CD8-positive, alpha-beta memory T cell (primary cell): ENCODE measurements at places on chromosomes 3 and 15. TPM values are rescaled to one million over a fixed set of nuclear protein-coding genes. Genes with fewer than 3 reads are reported as not detected.
A peak's percentile ranks its signal among the peaks of the same experiment; 100 is the strongest.

DNA sequence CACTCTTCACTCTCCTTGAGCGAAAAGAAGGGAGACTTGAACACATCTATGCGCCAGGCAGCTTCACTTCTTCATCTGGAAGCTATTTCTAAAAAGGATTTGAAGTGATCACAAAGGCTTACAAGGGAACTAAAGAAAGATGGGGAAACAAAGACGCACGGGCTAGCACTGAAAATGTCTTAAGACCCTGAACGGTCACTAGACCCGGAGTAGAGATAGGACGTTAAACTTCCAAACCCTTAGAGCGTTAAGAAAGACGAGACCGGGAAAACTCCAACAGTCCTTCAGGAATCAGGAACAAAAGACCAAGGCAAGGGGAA, 47.5 kb upstream of the EPHB3 start:
- H3K36me3 ChIP-seq = no peaks in the 10 kb centered on the region
- H3K27me3 ChIP-seq = peaks cover 14% of the 10 kb centered on the region
- no peak overlapping the region for H3K4me3 ChIP-seq
- DNase-seq = no peak
- no peak overlapping the region for H3K27ac ChIP-seq

DNA sequence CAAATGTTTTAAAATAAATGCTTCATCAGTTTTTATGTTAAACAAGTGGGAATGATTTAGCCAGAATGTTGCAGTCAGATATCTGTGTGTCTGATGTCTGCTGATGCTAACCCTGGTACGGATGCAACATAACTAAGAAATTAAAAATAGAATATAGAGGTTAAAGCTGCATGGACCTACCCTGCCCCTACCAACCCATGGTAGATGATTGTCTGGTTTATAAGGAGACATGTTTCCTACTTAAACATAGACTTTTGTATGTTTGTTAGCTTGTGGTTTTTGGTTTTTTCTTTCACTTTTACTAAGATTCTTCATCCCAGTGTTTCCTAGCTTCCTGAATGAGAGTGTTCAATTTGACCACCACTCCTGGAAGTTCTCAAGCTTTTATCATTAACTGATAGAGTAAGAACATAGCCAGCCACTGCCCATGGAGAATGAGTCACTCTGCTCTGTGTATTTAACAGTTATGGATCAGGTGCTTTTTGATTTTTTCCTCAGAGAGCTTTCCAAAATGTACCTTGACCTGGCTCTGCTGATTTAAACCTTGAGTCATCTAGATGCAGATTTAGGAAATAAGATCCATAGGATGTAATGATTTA, 70.7 kb upstream of the VEPH1 start:
- H3K27ac ChIP-seq = no peak overlapping the region
- H3K4me1 ChIP-seq = no peaks in the 10 kb centered on the region

- H3K27me3 ChIP-seq = no peaks in the 10 kb centered on the region
- no peaks in the 10 kb centered on the region for H3K36me3 ChIP-seq
- DNase-seq = no peak
Measured at GRCh38 chr3:173902871-173903270, 505.3 kb downstream of the NLGN1 start.

DNA sequence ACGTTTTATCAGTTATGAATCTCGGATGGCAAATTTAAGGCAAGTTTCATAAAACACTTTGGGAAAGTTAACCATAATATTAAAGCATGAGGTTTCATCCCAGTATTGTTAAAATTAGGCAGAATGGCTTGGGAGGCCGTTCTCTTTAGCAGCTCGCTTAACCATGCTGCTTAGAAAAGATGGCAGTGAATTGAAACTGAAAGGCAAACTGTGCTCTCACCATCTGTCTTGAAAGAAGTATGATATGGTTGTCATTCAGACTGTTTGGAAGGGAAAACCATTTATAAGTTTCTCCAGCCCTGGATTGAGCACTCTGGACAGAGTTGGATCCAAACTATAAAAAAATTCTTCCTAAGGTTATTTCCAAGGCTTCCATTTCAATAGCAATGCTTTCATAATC, 332.3 kb upstream of the SUCLG2 start:
- no peak overlapping the region for H3K4me3 ChIP-seq
- no peaks in the 10 kb centered on the region for H3K36me3 ChIP-seq
- H3K27ac ChIP-seq = no peak overlapping the region
- H3K4me1 ChIP-seq = no peaks in the 10 kb centered on the region
- H3K27me3 ChIP-seq = no peaks in the 10 kb centered on the region

DNA sequence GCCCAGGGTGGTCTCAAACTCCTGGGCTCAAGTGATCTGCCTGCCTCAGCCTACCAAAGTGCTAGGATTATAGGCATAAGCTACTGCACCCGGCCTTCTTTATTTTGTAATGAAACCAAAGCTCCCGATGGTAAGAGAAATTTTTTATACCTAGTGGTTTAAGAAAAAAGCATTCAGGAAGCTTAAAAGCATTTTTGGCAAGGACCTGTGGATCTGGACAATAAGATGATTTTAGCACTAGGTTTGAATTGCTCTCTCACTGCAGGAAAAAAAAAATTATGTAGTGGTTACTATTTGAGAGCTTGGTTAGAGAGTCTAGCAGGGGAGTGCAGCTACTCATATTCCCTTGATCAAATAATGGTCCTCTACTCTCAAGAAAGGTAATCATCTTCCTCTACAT, 64.9 kb upstream of the PIK3R4 start:
- no peak overlapping the region for H3K4me3 ChIP-seq
- no peaks in the 10 kb centered on the region for H3K36me3 ChIP-seq
- H3K27me3 ChIP-seq = no peaks in the 10 kb centered on the region
- no peak for DNase-seq
- no peak overlapping the region for H3K27ac ChIP-seq

GRCh38 chr3:42190701-42191442, 75.1 kb downstream of the CCK start:
- H3K36me3 ChIP-seq = peaks cover 22% of the 10 kb centered on the region
- no peak overlapping the region for H3K4me3 ChIP-seq
- no peak overlapping the region for H3K27ac ChIP-seq
- H3K4me1 ChIP-seq = no peaks in the 10 kb centered on the region

DNA sequence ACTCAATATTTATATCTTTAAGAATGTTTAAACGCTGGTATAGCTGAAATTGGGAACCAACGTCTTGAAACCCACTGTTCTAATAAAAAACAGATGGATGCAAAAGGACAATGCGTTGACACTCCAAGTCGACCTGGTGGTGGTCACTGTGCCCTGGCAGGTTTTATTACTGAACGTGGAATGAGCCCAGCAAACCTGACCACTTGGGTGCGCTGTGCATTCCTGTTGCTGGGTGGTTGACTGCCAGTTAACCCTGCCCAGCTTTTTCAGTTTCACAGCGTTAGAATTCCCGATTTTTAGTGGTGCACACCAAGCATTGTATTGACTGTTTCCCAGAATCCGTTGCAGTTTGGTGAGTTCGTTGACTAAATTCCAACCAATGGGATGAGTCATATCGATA, 384.4 kb downstream of the OCA2 start:
- H3K27me3 ChIP-seq = no peaks in the 10 kb centered on the region
- H3K4me3 ChIP-seq = no peak overlapping the region
- DNase-seq = no peak
- no peak overlapping the region for H3K27ac ChIP-seq
- no peaks in the 10 kb centered on the region for H3K36me3 ChIP-seq
- H3K4me1 ChIP-seq = no peaks in the 10 kb centered on the region

FBXO40 gene
- not detected for total RNA-seq

GOLGA8M gene
- 0.53 TPM for total RNA-seq

DNA sequence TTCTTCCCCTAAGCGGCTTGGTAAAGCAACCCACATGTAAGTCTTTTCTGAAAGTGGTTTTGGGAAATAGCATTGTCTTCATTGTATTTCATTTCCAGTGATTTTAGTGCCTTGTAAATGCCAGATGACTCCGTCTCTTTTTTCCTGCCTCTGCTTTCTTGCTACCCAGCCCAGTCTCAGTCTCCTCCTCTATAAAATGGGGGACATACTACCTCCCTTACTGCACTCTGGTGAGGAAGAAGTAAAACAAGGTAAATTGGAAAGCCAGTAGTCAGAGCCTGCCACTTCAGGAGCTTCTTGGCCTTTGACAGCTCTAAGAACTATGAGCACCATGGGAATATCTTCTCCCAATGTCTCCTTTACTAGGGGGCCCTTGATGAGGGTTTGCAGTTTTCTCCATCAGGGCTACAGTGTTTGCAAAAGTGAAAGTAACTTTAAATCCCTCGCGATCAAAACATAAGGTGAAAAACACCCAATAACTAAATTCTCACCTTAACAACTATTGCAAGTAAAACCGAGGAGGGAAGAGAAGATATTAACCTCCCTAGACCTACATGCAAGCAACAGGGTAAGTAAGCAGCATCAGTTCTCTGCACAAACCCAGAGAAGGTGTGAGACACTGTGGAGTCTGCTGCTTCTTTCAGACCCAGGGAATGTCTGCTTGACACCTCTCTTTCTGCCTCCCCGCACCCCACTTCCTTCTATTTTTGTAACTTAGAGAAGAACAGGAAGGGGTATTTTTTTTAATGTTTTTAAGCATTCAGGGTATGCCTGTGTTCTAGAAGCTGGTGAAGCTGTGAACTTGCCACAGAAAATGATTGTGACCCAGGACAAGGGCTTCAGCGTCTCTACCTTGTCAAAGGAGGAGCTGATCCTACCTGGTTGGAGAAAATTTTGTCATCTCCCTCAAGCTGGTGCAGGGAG, 159.1 kb upstream of the EOMES start:
- H3K4me1 ChIP-seq = peaks cover 65% of the 10 kb centered on the region
- H3K27ac ChIP-seq = no peak overlapping the region
- peak; percentile 74 for DNase-seq
- peak overlapping the region; percentile 63 for H3K4me3 ChIP-seq

DNA sequence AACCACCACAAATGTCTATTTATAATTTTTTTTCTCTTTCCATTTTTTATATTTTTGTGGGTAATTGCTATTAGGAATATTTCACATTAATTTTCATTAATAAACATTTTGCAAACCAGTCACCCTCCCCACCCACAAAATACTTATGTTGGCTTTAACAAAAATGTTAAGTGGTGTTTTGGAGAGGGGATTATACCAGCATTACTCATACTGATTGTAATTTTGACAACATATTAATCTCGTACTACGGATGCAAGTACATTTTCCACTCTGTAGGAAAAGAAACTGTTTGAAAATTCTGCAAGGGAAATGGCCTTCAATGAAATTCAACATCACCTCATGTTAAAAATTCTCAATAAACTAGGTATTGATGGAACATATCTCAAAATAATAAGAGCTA, 58.3 kb downstream of the BCHE start:
- no peaks in the 10 kb centered on the region for H3K4me1 ChIP-seq
- H3K4me3 ChIP-seq = no peak overlapping the region
- DNase-seq = no peak
- H3K27me3 ChIP-seq = no peaks in the 10 kb centered on the region

DNA sequence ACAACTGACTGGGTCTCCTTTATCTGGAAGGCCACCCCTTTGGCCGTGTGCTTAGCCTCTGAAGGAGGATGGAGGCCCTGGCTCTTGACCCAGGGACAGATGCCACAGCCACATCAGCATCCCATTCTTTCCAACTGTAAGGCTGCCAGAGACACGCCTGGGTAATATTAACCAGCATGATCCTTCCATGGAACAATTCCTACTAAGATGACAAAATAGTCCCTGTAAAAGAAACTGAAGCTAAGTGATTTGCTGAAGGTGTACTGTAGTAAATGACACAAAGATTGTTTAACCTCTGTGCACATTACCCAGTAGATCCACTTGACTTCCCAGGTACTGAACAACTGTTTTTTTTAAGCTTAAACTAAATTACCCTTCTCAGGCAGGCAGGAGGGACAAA, 352.7 kb downstream of the SLC9A9 start:
- no peaks in the 10 kb centered on the region for H3K27me3 ChIP-seq
- H3K36me3 ChIP-seq = no peaks in the 10 kb centered on the region
- H3K27ac ChIP-seq = no peak overlapping the region
- no peak overlapping the region for H3K4me3 ChIP-seq
- H3K4me1 ChIP-seq = no peaks in the 10 kb centered on the region

GRCh38 chr15:47496343-47497185, 220.7 kb upstream of the SEMA6D start:
- no peaks in the 10 kb centered on the region for H3K4me1 ChIP-seq
- DNase-seq = no peak
- no peaks in the 10 kb centered on the region for H3K27me3 ChIP-seq

- H3K36me3 ChIP-seq = peaks cover 6% of the 10 kb centered on the region
- no peak overlapping the region for H3K4me3 ChIP-seq
- H3K27me3 ChIP-seq = no peaks in the 10 kb centered on the region
- H3K4me1 ChIP-seq = no peaks in the 10 kb centered on the region
Measured at GRCh38 chr15:76235186-76235826, 76.0 kb downstream of the ETFA start.

DNA sequence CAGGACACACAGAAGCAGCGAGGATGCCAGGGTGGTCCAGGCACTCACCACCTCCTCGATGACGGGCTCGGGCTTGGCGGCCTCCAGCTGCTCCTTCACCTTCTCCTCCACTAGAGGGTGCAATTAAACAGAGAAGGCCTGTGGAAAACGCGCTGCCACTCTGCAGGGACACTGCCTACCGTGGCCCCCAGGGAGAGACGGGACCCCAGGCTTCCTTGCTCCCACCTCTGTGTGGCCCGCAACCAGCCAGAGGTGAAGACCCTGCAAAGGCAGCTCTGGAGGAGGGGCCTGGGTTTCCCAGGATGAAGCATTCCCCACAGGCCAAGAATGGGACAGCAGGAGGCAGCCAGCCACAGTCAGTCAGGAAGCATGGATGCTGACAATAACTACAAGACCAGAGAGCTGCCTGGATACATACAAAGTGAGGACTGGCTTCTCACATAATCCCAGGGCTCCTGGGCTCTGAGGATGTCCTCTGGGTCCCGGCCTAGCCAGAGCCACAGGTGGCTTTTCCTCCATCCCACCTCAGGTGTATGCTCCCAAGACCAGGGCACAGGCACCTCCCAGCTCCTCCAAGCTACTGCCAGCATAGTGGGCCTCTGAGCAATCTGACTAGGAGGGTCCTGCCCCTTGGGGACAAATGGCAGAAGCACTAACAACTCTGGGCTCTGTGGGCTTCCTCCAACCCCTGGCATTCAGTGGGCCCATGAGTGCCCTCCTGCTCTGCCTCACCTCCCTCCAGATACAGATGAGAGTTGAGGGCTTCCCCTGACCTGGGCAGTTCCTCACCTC, 46.2 kb downstream of the PTH1R start:
- no peaks in the 10 kb centered on the region for H3K27me3 ChIP-seq
- peaks cover 68% of the 10 kb centered on the region for H3K36me3 ChIP-seq
- peaks cover 36% of the 10 kb centered on the region for H3K4me1 ChIP-seq
- peak; percentile 28 for DNase-seq
- H3K27ac ChIP-seq = no peak overlapping the region

GRCh38 chr15:36332896-36333295, 246.5 kb upstream of the CDIN1 start:
- no peak overlapping the region for H3K27ac ChIP-seq
- DNase-seq = no peak
- no peaks in the 10 kb centered on the region for H3K36me3 ChIP-seq

- H3K27me3 ChIP-seq = no peaks in the 10 kb centered on the region
- no peak overlapping the region for H3K27ac ChIP-seq
- no peak overlapping the region for H3K4me3 ChIP-seq
- H3K4me1 ChIP-seq = no peaks in the 10 kb centered on the region
Measured at GRCh38 chr3:89340408-89340807, 233.0 kb downstream of the EPHA3 start.
